Fibroblast of villous mesenchyme (primary cell): ENCODE measurements at places on chromosomes 2 and 18. TPM values are rescaled to one million over a fixed set of nuclear protein-coding genes. Genes with fewer than 3 reads are reported as not detected.

CIB4 gene
- not detected in 2 replicates for total RNA-seq

ADGRF3 gene
- total RNA-seq, result under 0.01 TPM in 2 replicates

CRYBA2 gene
- total RNA-seq, result 1.3 TPM in 1 of 2 replicates, not detected in the other

MYL1 gene
- not detected in 2 replicates for total RNA-seq

CD226 gene
- 0.97 and 2.6 TPM in 2 replicates for total RNA-seq

MARCO gene
- total RNA-seq, result not detected in 2 replicates

SIX3 gene
- not detected in 2 replicates for total RNA-seq

PSME4 gene
- 79.6 and 81.6 TPM in 2 replicates for total RNA-seq

TCF7L1 gene
- total RNA-seq, result 4.3 and 9.0 TPM in 2 replicates

DSC2 gene
- total RNA-seq, result under 0.01 TPM in 1 of 2 replicates, not detected in the other

TMEM37 gene
- total RNA-seq, result 0.64 and 1.3 TPM in 2 replicates

TMEM17 gene
- 1.6 and 3.0 TPM in 2 replicates for total RNA-seq

LINC00305 gene
- total RNA-seq, result not detected in 2 replicates

UGT1A6 gene
- total RNA-seq, result not detected in 2 replicates

DNA sequence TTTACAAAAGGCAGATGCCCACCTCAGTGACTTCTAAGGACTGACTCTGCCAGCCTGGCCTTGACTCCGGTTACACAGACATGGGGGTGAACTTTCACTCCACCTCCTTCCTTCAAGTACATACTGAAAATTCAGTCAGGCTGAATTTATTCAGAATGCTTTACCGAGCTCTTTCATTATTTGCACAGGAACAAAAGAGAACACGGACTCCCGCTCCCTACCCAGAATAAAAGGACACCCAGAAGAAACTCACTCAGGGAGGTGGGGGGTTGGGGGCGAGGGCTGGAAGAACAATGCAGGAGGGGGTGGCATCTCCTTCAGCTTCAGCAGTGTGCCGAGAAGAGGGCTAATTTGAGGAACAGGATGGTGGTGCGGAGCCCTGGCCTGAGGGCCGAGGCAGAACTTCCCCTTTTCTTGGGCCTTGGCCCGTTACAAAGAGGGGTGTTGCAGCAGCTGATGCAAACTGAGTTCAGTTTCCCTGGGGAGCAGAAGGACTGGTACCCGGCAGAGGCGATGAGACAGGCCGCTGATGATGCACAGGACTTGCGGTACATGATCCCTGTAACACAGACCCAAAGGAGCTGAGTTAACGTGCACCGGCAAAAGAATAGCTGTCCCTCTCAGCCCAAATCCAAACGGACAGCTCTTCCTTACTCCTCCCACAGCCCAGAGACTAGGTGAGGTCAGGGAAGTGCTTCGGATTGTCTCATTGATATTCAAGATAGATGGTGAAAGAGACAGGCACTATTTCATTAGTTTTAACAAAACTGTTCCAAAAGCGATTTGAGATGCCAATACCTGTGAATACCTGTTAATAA, 24.1 kb downstream of the LYPD1 start:
- no peak for DNase-seq

DNA sequence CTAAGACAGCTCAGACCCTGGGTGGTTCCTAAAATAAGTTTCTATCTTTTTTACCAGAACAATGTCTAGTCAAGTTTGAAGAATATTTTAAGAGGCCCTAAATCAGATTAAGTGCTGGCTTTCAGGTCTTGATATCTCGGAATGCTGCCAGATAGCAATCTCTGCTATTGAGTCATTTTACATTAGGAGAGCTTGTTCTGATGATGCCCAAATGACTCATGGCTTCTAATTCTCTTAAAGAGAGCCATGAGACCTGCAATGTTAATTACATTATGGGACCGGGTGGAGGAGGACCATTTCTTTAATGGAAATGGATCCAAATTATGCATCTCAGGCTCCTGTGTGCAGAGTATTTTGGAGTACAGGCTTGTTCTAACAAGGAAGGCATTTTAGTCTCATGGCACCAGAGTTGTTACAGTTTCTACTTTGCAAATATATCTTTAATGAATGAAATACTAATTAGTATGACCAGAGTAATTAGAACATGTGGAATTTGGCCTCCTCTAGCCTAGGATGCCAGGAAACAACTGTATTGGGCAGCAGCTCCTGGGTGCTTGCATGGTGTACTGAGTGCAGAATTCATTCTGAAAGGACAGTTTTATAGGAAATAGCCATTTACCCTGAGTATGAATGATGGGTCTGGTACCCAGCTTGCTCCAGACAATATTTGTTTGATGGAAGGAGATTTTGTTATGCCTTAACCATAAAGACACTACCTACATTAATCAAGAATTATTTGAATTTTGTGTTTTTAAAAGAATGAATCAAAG, 94.0 kb upstream of the SULT1C3 start:
- DNase-seq, result no peak

GRCh38 chr2:31651736-31652135, 71.0 kb upstream of the SRD5A2 start:
- no peak for DNase-seq

- no peak for DNase-seq
Observed at GRCh38 chr2:181662287-181662686, 5.4 kb upstream of the CERKL start.

GRCh38 chr2:44524347-44524926, 162.7 kb downstream of the CAMKMT start:
- DNase-seq, result no peak

GRCh38 chr18:48539406-48540250, 797 bp downstream of the CTIF start:
- peak; percentile 64 for DNase-seq

GRCh38 chr2:143397884-143398614, 268.8 kb downstream of the ARHGAP15 start:
- peak; percentile 51 for DNase-seq

GRCh38 chr2:163625632-163626031, 110.2 kb downstream of the FIGN start:
- no peak for DNase-seq

GRCh38 chr18:74784752-74785151, 187.1 kb downstream of the ZNF407 start:
- DNase-seq, result no peak

DNA sequence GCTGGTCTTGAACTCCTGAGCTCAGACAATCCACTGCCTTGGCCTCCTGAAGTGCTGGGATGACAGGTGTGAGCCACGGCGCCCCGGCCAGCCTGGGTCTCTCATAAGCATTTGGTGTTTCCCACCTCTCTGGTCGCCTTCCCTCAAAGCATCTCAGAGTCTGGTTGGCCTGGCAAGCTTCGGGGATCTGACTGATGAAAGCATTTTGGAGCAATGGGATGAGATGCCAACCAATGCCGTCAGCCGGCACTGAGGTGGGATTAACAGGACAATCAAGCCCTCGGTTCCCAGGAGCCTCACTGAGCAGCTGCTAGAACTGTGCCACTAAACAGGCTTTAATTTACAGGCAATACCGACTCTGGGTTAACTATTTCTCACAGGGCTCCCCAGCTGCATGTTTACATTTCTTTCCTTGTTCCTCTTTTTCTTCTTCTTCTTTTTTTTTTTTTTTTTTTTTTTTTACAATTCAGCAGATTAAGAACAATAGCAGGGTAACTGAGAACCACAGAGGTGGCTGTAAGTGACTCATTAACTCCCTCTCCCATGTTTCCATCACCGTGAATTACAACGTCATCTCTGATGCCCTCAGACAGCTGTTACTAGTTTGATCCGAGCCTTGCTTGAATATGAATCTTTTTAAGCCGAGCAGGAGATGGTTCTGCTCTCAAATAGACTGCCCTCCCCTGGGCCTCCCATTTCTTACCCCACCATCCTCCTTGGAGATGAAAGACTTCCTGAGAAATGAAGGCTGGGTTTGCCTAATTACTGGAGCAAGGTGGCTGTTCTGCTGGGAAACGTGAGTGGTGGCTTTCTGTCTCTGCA, 37.9 kb downstream of the ODC1 start:
- DNase-seq, result no peak

DNA sequence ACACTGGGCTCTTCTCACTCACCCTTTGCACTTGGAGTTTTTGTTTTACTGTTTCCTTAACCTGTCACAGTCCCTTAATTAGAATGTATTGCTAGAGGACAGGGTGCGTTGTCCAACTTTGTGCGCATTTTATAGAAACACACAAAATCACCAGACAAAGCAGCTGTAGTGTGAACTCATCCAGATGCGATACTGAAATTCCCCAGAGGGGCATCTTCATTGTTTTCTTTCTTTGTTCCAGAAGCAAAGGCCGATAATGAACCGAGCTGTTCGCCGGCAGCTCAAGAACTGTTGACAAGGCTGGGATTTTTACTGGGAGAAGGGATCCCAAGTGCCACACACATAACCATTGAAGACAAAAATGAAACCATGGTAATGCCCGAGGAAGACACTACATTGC, 137.6 kb downstream of the WDSUB1 start:
- DNase-seq, result no peak

DNA sequence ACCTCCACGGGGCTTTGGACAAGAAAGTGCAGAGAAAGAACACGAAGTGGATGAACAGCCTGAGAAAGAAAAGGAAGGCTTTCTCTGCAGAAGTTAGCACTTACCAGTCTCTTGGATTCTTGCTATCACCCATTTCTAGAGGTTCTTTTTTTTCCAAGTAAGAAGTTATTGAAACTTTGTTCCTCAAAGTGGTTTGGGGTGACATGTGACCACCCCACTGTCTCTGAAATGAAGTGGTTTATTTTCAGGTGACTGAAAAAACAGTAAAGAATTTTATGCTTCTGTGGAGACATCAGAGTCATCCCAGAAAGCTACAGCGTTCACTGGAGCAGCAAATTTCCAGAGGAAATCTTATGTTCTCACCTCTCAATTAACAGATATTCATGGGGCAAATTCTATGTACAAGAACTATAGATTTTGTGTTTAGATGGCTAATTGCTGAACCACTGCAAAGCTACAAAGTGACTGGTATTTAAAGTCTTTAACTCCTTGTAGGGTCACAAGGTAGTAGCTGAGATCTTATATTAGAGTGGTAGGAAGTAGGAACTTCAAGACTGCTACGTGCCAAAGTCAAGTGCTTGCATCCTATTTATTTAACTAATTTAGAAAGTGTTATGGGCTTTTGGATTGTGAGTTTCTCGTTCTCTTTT, 267.5 kb downstream of the TGIF1 start:
- no peak for DNase-seq

DNA sequence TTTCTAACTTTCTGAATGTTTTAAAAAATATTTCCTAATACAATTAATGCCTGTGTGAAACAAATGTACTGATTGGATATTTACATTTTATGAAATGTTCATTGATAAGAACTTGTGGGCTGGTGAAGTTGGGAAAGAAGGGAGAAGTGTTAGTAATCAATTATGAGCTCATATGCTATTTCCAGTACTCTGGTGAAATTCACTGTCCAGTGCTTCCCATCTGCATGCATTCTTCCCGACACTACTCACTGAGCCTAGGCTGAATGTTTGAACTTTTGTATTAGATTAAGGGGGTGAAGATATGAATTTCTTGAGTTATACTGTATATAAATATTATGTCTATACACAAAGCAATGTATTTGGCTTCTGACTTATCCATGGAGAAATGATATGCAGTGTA, 36.0 kb downstream of the SKA1 start:
- DNase-seq, result peak; percentile 67

- no peak for DNase-seq
Observed at GRCh38 chr2:47254464-47254863, 99.4 kb upstream of the STPG4 start.
